Fibroblast of skin of scalp (primary cell): ENCODE measurements at places on chromosomes 4 and X.

DNA sequence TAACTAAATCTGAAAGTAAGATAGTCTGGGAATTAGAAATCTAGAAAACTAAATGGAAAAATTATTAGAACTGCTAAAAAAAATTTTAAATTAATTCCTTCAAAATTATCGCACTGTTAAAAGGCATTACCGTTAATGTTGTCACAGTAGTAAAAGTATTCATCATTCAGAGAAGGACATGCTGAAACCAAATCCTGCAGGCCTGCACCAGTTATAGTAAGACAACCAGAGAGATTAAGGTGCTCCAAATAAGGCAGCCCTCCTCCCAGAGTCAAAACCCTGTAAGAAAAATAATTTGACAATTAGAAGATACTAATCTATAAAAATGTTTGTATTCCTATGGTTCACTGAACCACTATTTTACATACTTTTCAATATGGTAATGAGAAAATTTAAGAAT lies 43.0 kb downstream of the FBXL5 start:
- no peak for DNase-seq

DNA sequence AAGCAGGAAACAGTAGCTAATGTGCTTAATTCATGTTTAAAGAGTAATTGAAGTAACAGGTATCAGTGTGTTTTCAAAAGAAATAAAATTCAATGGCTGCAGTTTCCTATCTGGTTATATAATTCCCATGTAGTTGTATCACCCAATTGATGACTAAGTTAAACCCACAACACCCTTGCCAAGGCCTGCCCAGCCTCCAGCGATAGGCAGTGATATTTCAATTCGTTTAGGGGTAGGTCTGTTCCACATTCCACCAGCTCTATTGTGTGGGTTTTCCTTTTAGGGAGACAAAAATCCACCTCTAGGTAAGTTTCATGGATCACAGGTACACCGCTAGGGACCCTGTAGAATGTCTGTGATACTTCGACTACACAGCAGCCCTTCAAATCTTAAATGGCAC lies 24.7 kb upstream of the MXRA5 start:
- DNase-seq, result no peak

DNA sequence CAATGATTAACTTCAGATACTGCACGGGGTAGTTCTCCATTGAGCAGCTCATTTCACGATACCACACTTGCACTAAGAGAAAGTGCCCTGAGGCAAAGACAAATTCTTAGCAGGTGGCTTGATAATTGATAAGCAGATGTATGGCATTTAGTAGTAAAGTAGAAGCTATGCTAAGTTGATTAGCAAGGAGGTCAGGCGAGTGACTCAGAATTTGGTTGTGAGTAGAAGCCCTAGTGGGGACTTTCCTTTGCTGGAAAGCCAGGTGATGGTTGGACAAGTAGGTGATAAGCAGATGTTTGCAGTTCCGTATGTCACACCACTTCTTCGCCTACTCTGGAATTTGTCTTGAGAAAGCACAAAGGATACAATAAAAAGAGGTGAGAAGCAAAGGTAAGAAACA lies 58.7 kb downstream of the TLL1 start:
- no peak for DNase-seq

GRCh38 chr4:162151850-162152249 lies 11.9 kb downstream of the FSTL5 start:
- DNase-seq, result no peak
